ENCODE measurements at places on chromosomes 2 and 18. TPM values are rescaled to one million over a fixed set of nuclear protein-coding genes. Genes with fewer than 3 reads are reported as not detected.

ACMSD gene
- 0.44 TPM for polyA plus RNA-seq

LRP2 gene
- polyA plus RNA-seq = 0.01 TPM

AFF3 gene
- polyA plus RNA-seq = 3.5 TPM

REG3G gene
- polyA plus RNA-seq = not detected

IL36B gene
- polyA plus RNA-seq = not detected

PPP4R1 gene
- polyA plus RNA-seq = 56.9 TPM

EGR4 gene
- polyA plus RNA-seq = not detected

PDCD1 gene
- polyA plus RNA-seq = 0.13 TPM

NRP2 gene
- 11.7 TPM for polyA plus RNA-seq

PGAP1 gene
- 13.8 TPM for polyA plus RNA-seq

ALKAL2 gene
- polyA plus RNA-seq = 1.5 TPM

GYPC gene
- 108 TPM for polyA plus RNA-seq

UPP2 gene
- polyA plus RNA-seq = 0.11 TPM

- no peak for DNase-seq
These were observed 52.6 kb downstream of the ITGB1BP1 start for GRCh38 chr2:9370746-9371145.

DNA sequence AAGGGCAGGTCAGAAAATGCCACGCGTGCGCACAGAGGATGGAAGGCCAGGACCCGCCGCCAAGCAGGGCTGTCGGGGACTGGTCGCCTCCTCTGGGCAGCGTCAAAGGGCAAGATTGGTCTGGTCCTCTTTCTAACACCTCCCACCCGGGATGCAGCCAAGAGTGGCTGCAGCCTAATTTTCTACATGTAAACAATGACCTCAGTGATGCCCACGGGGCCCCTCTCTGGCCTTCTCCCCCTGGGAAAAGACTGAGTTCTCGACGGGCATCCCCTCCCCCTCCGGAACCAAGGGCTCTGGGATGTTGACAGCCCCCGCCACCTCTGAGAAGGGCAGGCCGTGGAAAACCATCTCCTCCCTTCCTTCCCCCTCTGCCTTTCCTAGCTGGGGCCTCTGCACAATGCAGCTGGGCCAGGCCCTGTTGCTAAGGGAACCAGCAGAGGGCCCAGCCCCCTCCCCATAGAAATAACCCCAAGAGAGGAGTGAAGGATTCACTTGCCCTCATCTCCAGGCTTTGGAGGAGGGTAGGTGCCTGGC lies 80.0 kb upstream of the ZNF532 start:
- DNase-seq = no peak

- DNase-seq = no peak
These were observed 171.1 kb upstream of the MC4R start for GRCh38 chr18:60543646-60544045.

GRCh38 chr2:230011617-230012016 lies 57.1 kb downstream of the SLC16A14 start:
- DNase-seq = no peak

DNA sequence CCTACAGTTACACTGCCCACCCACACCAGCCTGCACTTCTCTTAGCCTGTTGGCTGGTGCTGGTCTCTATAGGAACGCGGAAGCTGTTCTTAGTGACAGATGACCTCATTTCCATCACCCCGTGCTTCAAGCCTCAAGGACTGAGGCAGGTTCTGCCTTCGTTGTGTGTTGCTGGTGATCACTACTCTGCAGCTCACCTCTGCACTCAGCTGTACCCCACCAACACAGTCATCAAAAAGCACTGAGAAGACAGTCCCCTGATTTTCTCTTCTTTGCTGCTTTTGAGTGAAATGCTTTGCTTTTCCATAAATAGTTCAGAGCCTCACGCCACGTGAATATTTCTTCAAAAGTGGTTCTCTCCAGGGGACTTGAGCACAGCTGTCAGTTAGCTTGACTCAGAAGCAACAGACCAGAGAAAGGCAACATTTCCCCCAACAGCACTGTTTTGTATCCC lies 225.7 kb upstream of the CCDC150 start:
- no peak for DNase-seq

- no peak for DNase-seq
These were observed 74.6 kb downstream of the ACAA2 start for GRCh38 chr18:49738721-49739120.

- DNase-seq = no peak
These were observed 90.4 kb downstream of the CERKL start for GRCh38 chr2:181566334-181567032.

- no peak for DNase-seq
These were observed 7.4 kb downstream of the SCN3A start for GRCh38 chr2:165196411-165196810.

- no peak for DNase-seq
These were observed 6.8 kb upstream of the NEU2 start for GRCh38 chr2:233025706-233026105.

GRCh38 chr2:118257696-118258095 lies 169.4 kb downstream of the INSIG2 start:
- DNase-seq = no peak

DNA sequence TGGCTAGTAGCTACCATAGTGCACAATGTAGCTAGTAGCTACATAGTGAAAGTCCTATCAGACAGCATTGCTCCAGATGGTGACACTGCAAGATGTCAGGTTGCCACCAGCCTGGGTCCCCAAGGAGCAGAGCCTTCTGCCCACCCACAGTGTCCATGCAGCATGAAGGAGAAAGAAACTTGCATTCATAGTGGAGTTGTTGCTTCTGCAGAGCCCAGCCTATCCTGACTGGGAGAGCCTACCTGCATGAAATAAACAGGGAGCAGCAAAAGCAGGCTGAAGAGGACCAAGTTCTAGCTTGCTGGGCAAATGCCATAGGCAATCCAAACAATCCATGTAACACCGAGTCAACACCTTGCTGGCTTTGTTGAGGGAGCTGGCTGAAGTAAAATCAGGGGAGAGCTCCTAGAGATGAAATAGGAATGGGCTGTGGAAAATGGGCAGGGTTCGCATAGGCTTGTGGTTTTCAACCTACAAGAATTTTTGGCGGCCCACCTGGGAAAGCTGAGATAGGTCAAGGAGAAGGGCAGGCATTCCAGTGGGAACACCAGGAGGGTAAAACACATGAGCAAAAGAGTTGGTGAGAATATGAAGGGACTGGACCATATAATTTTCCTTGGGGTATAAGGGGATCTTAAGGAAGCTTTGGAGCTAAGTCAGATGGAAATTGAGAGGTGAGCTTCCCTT lies 195.8 kb downstream of the CYP26B1 start:
- no peak for DNase-seq

DNA sequence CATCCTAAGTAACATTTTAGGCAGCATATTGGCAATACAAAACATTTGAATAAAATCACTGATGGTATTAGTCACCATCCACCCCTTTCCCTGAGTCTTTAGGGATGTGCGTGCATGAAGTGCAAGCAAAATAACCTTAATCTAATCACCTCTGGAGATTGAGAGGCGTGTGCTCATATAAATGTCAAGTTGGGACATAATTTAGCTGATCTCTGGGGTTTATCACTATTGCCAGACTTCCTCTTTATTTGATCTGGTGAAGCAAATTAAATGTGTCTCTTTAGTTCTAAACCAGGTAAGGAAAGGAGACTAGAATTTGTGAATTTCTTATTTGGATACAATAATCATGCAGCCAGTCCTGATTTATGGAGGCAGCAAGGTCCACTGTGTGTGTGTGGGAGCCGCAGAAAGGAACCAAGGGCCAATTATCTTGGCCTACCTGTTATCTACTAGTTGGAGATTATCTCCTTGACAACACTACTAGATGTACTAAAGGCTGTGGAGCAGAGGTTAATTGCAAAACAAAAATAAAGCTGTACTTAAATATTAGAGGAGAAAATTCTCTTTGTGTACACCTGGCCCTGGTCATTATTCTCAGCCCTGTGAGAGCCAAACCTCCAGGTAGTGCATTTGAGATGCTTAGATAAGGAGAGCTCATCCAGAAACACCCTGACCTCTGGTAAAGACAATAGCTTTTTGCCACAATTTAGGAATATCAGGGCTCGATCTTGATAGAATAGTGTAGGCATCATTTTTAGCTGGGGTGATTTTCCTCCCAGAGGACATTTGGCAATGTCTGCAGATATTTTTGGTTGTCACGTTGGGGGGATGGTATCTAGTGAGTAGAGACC lies 78.2 kb downstream of the HRH4 start:
- no peak for DNase-seq

- DNase-seq = no peak
These were observed 15.5 kb downstream of the KCNS3 start for GRCh38 chr2:17894005-17894404.

- no peak for DNase-seq
These were observed 59.7 kb downstream of the XDH start for GRCh38 chr2:31354837-31355236.

GRCh38 chr2:100017633-100018032 lies 124.8 kb downstream of the AFF3 start:
- no peak for DNase-seq

DNA sequence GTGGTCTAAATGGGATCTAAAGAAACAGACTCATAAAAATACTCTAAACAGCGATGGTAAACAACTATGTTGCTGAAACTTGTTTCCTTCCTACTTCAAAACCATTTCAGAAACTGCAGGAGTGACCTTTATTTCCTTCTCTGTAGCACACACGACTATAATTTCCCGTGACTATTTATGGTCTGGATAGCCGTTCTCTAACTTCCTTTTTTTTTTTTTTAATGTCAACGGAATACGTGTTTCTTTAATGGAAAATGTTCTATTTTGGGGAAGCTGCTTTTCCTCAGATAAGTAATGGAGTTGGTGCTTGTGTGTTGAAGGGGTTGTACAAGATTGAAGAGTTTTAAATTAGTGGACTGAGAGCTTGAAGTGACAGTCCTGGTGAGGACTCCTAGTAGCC lies 224.1 kb downstream of the PHLPP1 start:
- no peak for DNase-seq

GRCh38 chr2:28951910-28952835 lies 28.9 kb upstream of the TOGARAM2 start:
- no peak for DNase-seq

- no peak for DNase-seq
These were observed 405 bp downstream of the SP3 start for GRCh38 chr2:173964565-173965371.

- DNase-seq = no peak
These were observed 99.6 kb upstream of the CERS6 start for GRCh38 chr2:168356477-168356835.
